ENCODE measurements at places on chromosomes 12 and 14.

GRCh38 chr12:62758216-62758615 is 176.7 kb downstream of the PPM1H start:
- no peak for DNase-seq

DNA sequence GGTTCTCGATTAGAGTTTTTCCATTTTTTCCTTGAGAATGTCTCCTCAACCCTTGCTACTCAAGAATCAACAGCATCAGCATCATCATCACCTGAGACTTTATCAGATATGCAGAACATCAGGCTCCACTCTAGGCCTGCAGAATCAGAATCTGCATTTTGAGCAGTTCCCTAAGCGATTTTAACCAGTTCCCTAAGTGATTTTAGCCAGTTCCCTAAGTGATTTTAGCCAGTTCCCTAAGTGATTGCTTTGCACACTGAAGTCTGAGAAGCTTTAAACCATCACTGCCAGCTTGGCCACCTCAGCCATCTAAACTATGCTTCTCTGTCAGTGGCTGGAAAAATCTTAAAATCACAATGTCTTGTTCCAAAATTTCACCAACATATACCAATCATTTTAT is 29.4 kb upstream of the SLC38A1 start:
- DNase-seq: no peak

DNA sequence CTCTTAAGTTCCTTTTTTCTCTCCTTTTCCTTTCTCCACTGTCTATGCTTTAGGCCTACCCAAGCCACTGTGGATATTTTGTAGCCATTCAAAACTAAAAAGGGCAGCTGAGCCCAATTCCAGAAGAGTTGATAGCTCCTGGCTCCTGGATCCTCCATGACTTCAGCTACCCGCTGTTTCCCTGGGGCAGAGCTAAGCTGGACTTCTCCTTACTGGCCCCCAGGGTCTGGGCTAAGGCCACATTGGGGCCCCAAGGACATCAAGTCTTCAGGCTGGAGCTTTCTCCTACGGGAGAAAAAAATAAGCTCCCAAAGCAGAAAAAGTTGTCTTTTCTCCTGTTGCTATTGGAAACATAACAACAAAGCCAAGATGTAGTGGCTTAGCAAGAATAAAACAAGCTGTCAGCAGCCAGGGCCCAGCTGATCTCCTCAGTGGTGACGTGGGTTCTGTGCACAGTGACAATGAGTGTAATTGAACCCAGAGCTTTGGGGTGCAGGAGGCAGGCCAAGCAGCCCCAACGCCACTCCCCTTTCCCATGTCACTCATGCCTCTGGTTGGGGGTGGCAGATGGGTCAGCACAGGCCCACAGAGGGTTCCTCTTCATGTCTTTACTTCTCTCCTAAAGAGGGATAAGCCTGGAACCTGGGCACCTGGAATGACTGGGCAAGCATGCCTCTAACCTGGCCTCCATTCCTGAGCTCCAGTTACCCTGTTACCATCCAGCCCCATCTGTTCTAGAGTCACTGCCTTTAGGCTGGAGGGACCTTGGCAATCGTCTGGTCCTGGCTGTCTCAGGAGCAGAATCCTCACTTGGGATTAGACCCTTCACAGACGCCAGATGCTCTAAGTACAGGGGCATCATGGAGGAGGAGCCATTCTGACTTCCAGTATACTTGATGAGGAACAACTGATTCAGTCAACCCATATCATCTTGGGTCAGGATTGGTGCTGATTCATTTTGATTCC is 171.2 kb downstream of the ZFP36L1 start:
- no peak for DNase-seq

- no peak for DNase-seq
Observed at GRCh38 chr12:109452489-109452888, 24.6 kb downstream of the KCTD10 start.

GRCh38 chr12:54126696-54127537 is 61.9 kb downstream of the SMUG1 start:
- peak; percentile 57 for DNase-seq

DNA sequence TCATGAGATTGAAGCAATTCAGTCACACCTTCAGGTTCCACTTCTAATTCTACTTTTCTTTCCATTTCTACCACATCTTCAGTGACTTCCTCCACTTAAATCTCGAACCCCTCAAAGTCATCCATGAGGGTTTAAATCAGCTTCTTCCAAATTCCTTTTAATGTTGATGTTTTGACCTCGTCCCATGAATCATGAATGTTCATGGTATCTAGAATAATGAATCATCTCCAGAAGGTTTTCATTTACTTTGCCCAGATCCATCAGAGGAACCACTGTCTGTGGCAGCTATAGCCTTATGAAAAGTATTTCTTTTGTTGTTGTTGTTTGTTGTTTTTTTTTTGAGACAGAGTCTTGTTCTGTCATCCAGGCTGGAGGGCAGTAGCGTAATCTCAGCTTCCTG is 7.6 kb downstream of the RXYLT1 start:
- no peak for DNase-seq

DNA sequence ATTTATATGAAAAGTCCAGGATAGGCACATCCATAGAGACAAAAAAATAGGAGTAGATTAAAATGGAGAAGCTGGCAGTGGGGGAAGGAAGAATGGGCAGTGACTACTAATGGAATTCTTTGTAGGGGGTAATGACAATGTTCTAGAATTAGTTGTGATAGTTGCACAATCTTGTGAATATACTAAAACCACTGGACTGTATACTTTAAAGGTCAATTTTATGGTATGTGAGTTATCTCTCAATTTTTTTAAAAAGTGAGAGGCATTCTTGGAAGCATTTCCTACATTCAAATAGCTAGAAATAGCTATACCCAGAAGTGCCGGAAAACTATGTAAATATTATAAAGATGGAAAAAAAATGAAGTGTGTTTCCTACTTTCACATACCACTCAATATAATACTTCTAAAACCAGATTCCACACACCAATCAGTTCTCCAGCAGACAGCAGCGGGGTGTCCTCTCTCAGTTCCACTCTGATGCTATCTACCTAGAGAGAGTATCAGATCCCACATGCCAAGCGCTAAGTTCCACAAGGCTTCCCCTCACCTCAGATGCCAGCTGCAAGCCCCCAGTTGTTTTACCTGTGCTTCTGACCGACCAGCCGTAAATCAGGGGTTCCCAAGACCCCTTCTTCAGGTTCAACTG is 41.7 kb upstream of the NID2 start:
- DNase-seq: no peak

- no peak for DNase-seq
Observed at GRCh38 chr12:52126050-52126604, 46.6 kb downstream of the SMIM41 start.

- DNase-seq: peak; percentile 48
Observed at GRCh38 chr12:123075646-123076171, 75.2 kb downstream of the PITPNM2 start.

DNA sequence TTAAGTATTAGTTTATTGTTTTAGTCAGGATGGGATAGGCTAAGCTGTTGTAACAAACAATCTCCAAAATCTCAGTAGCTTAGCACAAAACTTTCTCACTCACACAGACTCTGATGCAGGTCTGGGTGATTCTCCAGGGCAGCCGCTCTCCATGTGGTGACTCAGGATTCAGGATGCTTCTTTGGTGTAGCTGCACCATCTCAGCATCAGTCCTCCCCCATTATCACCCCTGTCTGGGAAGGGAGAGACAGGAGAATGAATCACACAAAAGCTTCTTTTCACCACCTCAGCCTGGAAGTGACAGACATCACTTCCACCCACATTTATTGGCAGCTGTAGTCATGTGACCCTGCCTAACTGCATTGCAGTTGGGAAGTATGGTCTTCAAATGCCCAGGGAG is 142.3 kb downstream of the DICER1 start:
- DNase-seq: no peak

DNA sequence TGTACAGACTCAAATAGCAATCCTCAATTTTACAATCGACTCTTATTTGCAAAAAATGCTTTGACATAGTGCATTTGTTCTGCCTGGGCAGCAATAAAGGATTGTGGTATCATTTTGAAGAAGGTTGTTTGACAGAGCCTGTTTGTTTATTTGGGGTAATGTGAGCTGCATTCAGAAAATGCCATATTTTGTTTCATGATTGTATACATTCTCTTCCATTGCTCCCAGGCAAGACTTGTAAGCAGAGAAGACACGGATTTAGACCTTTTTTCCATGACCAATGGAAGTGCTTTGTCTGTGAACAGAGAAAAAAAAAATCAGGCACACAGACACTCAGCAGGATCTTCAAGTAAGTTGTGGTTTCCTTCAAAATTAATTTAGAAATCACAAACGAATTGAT is 35.5 kb upstream of the ALX1 start:
- no peak for DNase-seq

DNA sequence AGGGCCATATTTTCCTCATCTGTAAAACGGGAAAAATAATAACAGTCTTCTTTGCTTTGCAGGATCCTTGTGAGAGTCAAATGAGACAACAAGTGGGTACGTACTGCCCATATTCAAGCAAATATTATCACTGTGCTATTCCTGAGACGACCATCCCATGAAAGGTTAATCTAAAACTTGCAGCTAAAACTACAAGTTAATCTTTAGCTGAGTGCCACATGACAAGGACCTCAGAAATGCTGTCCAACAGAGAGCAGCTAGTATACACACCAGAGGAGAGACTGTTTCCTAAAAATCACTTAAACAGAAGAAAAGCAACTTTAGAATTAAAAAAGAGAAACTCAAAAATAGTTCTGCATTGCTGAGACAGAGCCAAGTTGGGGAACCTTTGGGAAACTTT is 162.7 kb upstream of the TMTC2 start:
- no peak for DNase-seq

DNA sequence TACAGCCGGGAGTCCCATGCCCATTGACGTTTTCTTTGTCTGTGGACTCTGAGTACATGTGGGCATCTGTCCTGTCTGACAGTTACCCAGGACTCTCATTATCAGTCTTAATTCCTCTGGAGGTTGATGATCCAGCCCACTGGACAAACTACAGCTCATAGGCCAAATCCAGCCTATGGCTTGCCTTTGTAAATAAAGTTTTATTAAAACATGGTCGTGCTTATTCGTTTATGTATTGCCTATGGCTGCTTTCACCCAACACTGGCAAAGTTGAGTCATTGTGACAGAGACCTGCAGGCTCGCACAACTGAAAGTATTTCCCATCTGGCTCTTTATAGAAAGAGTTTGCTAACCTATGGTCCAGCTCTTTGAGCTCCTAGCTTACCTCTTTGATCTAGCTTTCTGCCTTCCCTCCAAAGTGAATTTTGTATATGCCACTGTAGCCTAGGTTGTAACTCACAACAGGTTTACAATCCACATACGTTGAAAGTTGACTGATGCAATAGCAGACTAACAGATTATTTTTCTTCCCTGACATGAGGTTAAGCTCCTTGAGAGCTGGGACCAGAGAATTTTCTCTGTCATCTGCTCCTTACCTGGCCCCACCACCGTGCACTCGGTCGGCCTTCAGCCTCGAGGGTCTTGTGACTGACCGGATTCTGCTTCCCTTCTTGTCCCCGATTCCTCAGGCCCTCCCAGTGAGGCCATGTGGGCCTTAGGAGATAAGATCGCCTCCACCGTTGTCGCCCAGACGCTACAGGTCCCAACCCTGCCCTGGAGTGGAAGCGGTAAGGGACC is 57.3 kb downstream of the ACACB start:
- DNase-seq: no peak

DNA sequence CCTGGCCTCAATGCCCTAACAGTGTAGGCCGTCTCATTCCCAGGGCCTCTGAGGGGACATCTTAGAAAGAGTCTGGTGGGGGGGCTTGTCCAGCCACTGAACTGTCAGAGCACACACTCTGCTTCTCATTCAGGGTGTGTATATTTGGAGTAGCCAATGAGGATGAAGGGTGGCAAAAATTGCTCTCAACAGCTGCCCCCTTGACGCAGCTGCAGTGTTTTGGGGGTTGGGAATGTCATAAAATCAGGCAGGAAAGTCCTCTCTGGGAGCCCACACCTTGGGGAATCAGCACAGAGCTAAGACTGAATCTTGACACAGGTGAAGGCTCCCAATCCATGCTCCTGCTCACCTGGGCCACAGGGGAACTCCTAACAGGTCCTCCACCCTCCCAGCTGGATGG is 1.5 kb downstream of the RASAL1 start:
- DNase-seq: no peak

GRCh38 chr12:41893491-41893890 is 251.2 kb downstream of the GXYLT1 start:
- DNase-seq: no peak

DNA sequence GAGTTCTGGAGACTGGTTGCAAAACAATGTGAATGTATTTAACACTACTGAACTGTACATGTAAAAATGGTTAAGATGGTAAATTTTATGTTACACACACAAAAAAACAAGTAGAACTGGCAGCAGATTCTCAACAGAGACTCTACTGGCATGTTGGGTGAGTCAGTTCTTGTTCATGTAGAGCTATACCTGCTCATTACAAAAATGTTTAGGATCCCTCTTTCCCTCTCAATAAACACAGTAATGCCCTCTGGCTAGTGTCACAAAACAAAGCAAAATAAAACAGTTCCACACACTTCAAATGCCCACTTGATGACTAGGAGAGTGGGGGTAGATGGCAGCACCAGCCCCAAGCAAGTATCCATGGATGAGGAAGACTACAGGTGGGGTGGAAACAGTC is 13.7 kb upstream of the ZNF740 start:
- no peak for DNase-seq

DNA sequence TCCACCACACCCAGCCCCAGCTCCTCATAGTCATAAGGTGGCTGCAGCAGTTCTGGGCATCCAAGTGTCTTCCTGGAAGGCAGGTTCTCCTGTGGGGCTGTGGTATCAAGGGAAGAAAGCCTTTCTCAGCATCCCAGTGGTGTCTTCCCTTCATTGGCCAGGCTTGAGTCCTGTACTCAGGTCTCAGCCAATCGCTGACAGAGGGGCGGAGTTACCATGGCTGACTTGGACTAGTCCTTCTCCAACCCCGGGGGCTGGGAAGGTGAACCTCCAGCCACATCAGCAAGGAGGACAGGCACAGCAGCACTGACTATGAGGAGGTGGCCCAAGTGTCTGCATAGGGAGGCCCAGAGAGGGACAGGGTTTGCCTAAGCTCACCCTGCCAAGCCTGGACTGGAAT is 64.0 kb upstream of the SLC24A4 start:
- DNase-seq: no peak

GRCh38 chr14:68335312-68335711 is 457.6 kb downstream of the ZFP36L1 start:
- no peak for DNase-seq

GRCh38 chr12:66602483-66603143 is 76.3 kb downstream of the GRIP1 start:
- no peak for DNase-seq

GRCh38 chr14:55126034-55126433 is 3.0 kb upstream of the LGALS3 start:
- no peak for DNase-seq
